Activated naive CD4-positive, alpha-beta T cell treated with anti-CD3 and anti-CD28 coated beads, Interleukin-2, amount 10 ng/mL, durations not matched to agents 7 days and 5 days (primary cell): ENCODE measurements at places on chromosomes 12 and 14.

- no peak for DNase-seq
Observed at GRCh38 chr14:105117257-105117646, 51.3 kb downstream of the JAG2 start.

DNA sequence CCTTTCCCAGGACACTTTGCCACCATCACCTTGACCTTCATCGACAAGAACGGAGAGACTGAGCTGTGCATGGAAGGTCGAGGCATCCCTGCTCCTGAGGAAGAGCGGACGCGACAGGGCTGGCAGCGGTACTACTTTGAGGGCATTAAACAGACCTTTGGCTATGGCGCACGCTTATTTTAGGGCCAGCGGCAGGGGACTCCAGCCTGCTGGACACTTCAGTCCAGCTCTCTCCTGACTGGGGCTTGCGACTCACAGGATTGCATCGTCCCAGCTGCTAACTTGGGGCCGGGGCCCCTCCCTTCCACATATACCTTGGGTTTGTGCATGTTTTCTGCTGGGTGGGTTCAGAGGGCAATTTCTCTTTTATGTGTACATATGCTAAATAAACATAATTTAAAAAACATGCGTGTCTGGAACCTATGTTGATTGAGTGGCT, 11.2 kb downstream of the AHSA1 start:
- DNase-seq: no peak

DNA sequence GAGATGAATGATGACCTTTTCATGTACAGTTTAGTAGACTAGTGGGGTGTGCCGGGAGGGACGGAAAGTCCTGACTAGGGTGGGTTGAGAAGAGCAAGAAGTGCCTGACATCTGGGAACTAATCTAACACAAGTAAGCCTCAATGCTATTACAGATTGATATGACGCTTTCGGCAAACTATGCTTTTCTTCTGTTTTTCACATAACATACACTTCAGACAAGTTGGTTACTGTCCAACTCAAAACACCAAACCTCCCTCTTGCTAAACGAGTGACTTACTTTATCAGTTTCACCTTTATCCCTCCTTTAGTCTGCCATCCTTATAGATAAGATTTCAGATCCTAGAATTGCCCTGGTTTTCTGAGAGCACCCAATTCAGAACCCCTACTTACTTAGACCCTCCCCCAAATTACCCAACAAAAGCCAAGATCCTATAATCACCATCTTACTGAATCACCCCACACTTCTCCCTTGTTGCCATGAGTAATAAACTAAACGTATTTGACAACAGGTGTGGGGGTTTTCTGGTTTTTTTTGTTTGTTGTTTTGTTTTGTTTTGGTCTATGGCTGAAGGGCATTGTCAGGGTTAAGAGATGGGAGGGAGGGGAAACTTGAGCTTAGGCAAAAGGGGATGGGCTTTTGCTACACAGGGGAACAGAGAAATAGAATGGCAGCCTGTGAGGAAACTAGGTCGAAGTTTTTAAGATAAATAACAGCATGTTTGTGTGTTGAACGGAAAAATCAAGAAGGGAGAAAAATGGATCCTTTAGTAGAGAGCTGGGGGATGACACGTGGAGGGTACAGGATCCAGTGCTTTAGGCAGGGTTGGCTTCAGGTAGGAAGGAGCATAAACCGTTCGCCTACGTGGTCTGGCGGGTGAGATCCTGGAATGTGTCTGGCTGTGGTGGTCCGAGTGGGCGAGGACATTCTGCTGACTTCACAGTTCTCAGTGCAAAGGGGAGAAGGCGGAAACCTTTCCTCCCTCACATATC, 6.1 kb upstream of the PSMA3 start:
- DNase-seq: no peak

- DNase-seq: no peak
Observed at GRCh38 chr14:35878272-35879150, 52.4 kb downstream of the BRMS1L start.

- DNase-seq: no peak
Observed at GRCh38 chr14:103361867-103362266, 23.3 kb upstream of the MARK3 start.

- DNase-seq: no peak
Observed at GRCh38 chr12:114667669-114668150, 16.3 kb downstream of the TBX3 start.

GRCh38 chr12:106724116-106724515, 50.4 kb upstream of the RIC8B start:
- DNase-seq: no peak
